ENCODE measurements at places on chromosomes 6 and 20. TPM values are rescaled to one million over a fixed set of nuclear protein-coding genes. Genes with fewer than 3 reads are reported as not detected.

- no peak for DNase-seq
Observed at GRCh38 chr6:141990840-141991239, 141.9 kb upstream of the GJE1 start.

DDX43 gene
- polyA plus RNA-seq, result 1.4 TPM

TMEM200A gene
- 0.40 TPM for polyA plus RNA-seq

DNA sequence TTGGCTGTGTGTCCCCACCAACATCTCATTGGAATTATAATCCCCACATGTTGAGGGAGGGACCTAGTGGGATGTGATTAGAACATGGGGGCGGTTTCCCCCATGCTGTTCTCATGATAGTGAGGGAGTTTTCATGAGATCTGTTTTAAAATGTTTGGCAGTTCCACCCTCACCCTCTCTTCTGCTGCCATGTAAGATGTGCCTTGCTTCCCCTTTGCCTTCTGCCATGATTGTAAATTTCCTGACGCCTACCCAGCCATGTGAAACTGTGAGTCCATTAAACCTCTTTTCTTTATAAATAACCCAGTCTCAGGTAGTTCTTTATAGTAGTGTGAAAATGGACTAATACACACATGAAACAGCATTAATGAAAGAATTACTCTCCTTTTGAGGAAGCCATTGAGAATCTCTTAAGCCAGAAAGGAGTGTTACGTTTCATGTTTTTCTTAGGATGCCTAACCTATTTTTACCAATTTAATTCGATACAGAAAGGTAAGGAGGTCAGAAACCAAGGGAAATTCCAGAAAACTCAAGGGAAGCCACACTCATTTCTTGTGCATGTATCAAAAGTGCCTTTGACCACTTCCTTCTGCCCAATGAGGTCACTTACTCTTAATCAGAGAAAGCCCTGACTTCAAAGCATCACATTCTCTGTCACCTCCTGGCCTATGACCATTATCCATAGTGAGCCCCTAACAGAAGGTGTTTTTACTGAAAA, 24.7 kb upstream of the HINT3 start:
- DNase-seq, result no peak
